ENCODE measurements at places on chromosomes 2 and 18.

DNA sequence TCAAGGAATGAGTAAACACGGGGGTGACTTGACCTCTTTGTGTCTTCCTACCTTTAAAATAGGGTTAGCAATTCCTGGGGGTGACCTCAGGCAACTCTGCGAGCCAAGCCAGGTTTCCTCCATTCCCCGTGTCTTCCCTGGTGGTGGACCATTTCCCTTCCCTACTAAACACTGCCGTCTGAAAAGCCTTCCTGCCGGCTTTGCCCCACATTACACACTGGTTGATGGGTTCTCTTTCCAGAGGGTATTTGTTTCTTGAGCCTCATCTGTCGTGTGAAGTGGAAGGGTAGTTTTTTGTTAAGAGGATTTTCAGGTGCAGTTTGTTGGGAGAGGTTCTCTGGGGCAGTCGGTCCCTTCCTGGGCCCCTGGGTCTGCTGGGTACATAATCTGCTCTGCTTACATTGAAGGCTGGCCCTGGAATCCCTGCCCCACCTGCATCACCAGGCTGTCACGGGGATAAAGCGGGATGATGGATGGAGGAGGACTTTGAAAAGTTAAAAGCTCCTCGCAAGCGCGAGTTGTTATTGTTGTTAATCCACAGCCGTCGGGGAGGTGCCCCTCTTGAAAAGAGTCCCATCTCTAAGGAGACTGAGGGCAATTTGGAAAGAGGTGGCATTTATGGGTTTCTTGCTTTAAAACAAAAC lies 175.4 kb upstream of the SPRED2 start:
- DNase-seq = no peak

GRCh38 chr2:75607988-75608683 lies 38.4 kb upstream of the MRPL19 start:
- DNase-seq = peak; percentile 20

- DNase-seq = no peak
Observed at GRCh38 chr2:101559551-101559950, 84.6 kb upstream of the RFX8 start.

GRCh38 chr2:222805591-222806304 lies 55.1 kb upstream of the ACSL3 start:
- no peak for DNase-seq

DNA sequence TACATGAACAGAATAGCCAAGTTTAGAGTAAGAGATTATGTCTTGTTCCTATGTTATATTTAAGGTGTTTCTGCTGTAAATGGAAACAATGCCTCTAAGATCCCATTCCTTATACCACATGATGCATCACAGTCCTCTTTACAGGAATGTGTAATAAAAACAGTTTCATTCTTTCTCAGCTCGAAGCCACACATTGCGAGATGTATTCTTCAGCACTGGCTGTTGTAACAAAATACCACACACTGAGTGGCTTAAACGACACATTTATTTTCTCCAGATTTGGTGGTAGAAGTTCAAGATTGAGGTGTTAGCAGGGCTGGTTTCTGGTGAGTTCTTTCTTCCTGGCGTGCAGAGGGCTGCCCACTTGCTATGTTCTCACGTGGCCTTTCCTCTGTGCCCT lies 246.2 kb downstream of the SOCS6 start:
- DNase-seq = no peak

- no peak for DNase-seq
Observed at GRCh38 chr18:47745227-47745626, 185.2 kb downstream of the SMAD2 start.

- DNase-seq = no peak
Observed at GRCh38 chr2:85396531-85397470, 13.4 kb downstream of the CAPG start.

DNA sequence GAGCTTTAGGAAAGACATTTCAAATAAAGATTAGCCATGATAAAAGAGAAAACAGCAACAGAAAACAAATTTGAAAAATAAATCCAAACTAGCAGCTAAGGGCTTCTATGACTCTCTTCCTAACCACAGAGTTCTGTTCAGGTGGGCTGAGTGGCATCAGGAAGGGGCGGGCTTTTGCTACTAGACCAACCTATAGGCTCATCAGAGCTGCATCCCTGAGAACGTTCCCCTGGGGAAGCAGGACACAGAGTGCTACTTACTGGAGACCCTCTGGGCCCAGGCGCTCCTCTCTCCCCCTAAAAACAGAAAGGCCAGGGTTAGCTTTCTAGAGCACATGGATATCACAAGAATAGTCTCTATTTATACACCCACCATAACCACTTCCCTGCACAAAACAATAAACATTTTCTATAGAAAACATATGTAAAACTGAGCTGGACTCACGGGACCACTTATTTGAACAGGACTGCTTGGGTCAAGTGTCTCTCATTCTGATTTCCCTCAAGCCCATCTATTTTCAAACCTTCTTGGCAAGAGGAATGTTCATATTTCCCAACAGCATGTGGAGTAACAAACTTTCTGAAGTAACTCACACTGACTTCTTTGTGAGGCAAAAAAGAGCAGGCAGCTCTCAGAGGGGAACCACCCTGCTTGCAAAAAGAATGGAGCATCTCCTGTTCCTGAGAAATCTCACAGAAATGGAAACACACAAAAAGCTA lies 78.9 kb upstream of the LMAN1 start:
- no peak for DNase-seq

All from NCI-H526 (cell line).